G401 (cell line): ENCODE measurements at places on chromosomes 5 and 9. TPM values are rescaled to one million over a fixed set of nuclear protein-coding genes. Genes with fewer than 3 reads are reported as not detected.
A peak's percentile ranks its signal among the peaks of the same experiment; 100 is the strongest.

- DNase-seq = no peak
Observed at GRCh38 chr9:121295662-121296191, 27.8 kb downstream of the GSN start.

- DNase-seq = no peak
Observed at GRCh38 chr5:125154301-125155110, 408.1 kb upstream of the ZNF608 start.

- DNase-seq = no peak
Observed at GRCh38 chr5:65455064-65455463, 26.7 kb downstream of the ADAMTS6 start.

OR13C8 gene
- total RNA-seq = not detected in 2 replicates

IFNA13 gene
- not detected in 2 replicates for total RNA-seq

DNA sequence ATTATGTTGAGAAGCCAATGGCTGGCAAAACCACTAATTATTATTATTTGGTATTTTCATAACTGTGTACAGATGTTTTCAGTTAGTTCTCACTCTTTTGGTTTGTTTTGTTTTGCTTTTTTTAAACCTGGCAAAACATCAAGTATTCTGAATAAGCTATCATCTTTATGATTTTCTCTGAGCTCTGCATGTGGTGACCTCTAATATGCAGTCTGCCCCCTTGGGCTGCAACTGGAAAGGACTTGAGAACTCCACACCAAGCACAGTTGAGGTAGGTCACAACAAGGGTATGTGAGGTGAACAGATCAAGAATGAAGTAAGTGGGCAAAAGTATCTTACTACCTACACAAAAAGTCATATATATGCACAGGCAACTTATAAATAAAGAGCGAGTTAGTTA lies 202.2 kb downstream of the NFIB start:
- DNase-seq = no peak

DNA sequence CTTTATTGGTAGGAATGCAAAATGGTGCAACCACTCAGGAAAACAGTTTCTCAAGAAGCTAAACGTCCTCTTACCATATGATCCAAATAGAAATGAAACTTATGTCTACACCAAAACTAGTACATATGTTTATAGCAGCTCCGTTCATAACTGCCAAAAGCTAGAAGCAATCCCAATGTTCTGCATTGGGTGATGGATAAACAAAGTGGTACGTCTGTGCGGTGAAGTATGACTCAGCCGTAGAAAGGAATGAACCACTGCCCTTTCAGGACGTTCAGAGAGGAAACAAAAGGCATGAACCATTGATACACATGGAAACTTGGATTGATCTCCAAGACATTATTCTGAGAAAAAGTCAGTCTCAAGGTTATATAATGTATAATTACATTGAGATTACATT lies 27.6 kb downstream of the HNRNPH1 start:
- no peak for DNase-seq

DNA sequence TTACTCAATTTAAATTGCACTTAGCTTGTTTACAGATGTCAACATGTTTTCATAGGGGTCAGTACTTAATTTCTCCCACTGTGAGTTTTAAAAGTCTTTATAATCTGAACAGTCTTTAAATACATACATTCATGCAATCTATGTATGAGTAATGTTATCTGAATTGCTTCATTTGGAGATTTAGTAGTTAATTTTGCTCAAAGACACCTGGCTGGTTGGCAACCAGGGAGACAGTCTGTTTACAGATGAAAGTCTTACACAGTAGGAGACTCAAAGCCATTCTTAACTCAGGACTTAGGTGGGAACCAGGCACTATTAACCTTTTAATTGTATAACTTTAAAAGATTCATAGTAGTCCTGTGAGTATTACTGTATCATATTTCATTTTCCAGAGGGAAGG lies 29.3 kb downstream of the DAB2 start:
- DNase-seq = no peak

GRCh38 chr5:92003806-92004205 lies 620.7 kb upstream of the ARRDC3 start:
- DNase-seq = no peak

GRCh38 chr5:1314564-1314982 lies 19.7 kb upstream of the TERT start:
- DNase-seq = no peak

GRCh38 chr9:132125944-132126679 lies 35.7 kb upstream of the NTNG2 start:
- peak; percentile 57 for DNase-seq
